ENCODE measurements at places on chromosomes 16 and 17.

- DNase-seq = no peak
Measured at GRCh38 chr17:45703806-45704205, 80.3 kb upstream of the CRHR1 start.

DNA sequence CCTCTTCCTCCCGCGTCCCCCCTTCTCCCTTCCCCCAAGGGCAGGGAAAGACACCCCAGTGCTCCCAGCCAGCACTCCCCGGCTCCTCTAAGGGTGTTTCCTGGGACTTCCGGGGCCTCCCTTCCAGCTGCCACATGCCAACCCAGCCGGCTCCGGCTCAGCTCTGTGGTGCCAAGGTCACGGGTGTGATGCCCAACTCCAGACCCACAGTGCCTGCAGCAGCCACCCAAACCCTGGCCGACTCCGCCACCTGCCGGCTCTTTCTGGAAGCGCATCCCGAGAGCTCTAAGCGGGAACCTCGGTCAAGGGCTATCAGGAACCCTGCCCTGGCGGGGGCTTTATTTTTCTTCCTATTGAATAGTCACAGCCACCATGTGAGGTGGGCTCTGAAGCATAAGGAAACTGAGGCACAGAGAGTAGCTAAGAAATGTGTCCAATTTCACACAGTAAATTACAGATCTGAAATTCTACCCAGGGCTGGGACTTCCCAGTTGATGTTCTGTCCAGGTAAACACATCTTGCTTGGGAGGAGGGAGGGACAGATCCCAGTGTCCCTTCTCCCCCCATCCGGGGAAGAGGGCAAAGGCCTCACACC is 3.3 kb upstream of the PPP1R1B start:
- DNase-seq = peak; percentile 61

GRCh38 chr16:85574672-85575475 is 38.2 kb upstream of the GSE1 start:
- DNase-seq = no peak

DNA sequence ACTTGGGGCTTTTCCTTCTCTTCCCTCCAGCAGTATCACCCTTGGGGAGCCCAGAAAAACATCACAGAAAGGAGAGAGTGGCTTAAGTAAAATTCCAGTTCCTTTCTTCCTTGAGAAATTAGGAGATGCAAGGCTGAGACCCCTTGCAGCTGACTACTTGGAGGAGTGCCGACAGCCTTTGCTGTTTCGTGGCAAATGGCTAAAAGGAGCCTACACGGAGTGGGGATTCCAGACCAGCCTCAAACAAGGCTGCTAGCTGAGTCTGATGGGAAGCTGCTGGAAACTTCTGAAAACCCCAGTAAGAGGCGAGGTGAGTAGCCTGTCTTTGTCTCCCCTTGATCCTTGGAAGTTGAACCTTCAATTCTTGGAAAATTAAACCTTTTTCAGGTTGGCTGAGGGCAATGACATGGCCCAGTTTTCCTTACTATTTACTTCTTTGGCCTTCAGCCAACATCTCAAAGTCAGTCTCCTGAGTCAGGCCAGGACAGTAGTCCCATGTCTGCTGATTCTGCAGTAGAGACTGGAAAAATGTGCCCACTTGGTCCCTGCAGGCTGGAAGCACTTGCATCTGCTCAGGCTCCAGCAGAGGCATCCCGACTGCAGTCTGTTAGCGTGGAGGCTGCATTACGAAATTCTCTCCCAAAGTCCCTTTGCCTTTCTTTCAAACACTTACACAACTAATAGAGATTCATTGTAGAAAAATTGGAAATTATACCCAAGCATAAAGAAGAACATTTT is 23.4 kb downstream of the SMIM36 start:
- DNase-seq = no peak

DNA sequence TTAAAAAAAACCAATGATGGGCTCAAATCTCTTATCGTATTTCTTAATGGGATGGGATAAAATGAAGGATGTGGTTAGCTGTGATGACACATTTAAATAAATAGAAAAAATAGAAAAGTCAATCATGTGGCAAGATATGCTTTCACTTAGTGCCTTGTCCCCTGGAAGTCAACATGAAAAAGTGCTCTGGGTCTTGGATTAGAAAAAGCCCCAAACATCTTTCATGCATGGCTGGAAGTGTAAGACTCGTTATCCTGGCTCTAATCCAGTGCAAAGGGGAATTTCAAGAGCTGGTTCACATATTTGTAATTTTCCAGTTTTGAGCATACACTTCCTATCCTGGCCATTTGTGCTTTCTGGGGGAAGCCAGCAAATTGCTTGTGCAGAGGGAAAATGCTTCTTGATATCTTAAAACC is 160.9 kb downstream of the MAP2K6 start:
- DNase-seq = no peak

GRCh38 chr17:50787106-50787505 is 19.8 kb upstream of the ANKRD40CL start:
- no peak for DNase-seq

DNA sequence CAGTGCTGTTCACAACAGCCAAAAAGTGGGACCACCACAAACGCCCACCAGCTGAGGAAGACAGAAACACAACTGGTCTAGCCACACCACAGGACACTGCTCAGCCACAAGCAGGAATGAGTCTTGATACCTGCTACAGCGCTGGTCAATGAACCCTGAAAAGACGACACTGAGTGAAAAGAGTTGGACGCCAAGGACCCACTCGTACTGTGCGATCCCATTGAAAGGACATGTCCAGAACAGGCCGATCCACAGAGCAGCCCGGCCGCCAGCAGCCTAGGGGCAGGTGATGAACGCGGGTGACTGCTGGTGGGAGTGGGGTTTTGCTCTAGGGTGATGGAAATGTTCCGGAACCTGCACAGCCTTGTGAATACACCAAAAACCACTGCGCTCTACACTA is 10.6 kb upstream of the SLC38A8 start:
- no peak for DNase-seq

DNA sequence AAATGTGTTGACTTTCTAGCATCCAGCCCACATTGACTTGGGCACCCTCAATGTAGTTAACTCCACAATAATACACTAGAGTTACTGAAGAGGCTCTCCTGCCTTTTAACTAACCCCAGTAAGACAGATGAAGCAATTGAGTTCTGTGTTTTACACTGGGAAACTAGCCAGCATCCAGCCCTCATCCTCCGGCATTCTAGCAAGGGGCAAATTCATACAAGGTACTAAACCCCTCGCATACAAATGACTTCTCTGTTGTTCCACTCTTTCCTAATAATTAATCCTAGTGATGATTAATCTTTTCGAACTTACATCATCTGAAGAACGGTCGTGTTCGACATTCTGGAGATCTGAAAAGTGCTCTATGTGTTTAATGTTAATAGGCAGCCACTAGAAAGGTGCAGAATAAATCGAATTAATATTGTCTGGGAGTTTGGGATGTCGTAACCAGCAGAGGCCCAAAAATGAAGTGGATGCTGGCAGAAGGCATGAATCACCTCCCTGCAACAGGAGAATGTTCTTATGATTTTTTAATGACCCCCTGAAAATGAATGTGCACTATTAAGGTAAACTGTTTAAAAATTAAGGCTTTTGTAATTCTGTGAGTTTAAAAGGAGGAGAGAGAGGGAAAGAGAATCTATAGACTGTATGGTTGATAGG is 249.4 kb downstream of the SNX29 start:
- DNase-seq = no peak

- DNase-seq = peak; percentile 58
Measured at GRCh38 chr16:16127469-16128116, 95.7 kb downstream of the ABCC6 start.

DNA sequence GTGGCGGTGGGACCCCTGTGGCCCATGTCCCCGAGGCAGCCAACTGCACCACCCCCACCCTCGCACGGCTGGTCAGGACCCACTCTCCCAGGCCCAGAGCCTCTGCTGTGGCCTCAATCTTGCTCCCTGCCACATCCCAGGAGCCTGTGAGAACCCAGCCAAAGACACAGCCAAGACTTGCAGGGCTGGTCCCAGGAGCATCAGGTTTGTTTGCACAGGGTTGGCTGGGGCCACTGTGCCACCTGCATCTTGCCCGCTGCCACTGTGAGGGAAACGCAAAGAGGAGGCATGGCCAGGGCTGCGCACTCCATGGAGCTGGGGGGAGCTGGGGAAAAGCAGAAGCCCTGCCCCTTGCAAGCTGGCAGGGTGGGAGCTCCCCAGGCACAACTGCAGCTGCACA is 92.5 kb downstream of the SSH2 start:
- no peak for DNase-seq

GRCh38 chr16:20322696-20323095 is 4.6 kb downstream of the GP2 start:
- no peak for DNase-seq

GRCh38 chr17:33183487-33184026 is 109.5 kb downstream of the ASIC2 start:
- peak; percentile 47 for DNase-seq

GRCh38 chr17:17125136-17126084 is 80.7 kb downstream of the PLD6 start:
- DNase-seq = peak; percentile 53

DNA sequence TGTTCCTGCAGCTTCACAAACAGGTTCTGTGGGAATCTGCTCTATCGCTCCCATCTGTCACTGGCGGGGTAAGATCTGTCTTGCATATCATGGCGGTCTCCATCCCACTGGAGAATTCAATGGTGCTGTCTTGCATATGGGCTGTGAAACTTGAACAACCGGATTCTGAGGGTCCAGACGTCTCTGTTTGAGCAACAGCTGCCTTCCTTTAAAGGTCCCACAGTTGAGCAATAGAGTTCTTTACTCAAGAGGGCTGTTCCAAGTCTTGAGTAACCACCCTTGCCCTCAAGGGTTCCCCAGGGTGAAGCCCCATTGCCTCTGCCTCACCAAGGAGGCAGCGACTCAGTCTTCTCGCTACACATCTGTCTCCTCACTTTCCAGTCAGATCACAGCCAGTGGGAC is 50.8 kb downstream of the ZFHX3 start:
- no peak for DNase-seq

DNA sequence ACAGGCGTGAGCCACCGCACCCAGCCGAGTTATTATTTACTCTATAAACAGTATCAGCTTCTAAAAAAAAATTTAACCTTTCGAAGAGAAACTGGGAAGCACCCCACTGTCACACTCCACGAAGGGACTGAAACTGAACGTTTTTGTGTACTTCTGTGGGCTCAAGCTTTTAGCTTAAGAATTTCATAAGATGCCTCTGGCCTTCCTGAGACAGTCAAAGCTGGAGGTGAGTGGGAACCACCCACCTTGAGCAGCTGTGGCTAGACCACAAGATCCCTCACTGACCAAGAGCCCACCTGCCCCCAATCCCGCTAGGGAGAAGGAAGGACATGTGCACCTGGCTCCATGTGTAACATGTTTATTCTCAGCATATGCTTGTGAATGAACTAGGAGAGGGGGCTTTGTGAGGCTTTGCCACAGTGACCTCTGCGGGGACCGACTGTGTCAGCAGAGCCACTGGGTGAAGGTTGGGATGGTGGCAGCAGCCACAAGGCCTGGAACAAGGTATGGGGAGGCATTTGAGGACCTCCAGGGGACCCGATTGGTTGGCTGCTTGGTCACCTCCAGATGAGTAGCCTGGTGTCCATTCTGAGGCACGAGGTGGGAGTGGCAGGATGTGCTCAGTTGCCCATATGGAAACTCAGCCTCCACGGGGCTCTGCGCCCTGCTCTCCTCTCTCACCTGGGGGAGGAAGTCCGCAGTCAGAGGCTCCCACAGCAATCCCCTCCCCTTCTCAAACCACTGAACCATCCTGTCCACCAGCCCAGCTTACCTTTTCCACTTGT is 4.8 kb downstream of the DPEP3 start:
- DNase-seq = no peak

DNA sequence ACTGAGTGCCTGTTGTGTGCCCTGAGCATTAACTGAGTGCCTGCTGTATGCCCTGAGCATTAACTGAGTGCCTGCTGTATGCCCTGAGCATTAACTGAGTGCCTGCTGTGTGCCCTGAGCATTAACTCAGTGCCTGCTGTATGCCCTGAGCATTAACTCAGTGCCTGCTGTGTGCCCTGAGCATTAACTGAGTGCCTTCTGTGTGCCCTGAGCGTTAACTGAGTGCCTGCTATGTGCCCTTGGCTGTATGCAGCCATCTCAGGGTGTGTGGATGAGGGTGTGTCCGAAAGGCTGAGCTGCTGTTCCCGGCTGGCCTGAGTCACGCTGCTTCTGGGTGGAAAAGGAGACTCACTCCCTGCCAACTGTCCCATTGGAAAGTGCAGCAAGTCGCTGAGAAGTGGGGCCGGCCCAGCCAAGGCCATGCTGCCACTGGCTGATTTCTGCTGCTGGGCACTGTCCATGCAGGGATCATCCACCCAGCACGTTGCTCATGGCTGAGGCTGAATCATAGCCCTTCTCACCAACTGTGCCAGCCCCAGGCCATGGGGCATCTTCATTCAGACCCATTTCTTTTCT is 113.8 kb downstream of the OR1D5 start:
- DNase-seq = no peak

DNA sequence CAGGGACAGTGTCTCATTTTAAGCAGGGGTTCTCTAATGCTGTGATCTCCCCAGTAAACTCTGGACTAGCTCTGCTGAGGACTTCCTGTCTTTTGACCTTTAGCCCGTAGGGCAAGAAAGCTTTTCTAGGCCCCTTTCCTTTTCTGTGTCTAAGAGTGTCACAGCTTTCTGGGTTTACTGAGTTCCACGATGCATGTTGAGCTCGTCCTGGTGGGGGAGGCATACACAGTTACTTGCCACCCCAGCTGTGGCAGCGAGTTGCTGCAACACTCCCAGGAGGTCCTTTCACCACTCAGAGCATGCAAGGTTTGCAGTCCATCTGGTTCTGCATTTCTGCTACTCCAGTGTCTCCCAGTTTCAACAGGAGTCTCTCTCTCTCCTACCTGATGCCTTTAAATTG is 23.7 kb downstream of the NOD2 start:
- DNase-seq = no peak

DNA sequence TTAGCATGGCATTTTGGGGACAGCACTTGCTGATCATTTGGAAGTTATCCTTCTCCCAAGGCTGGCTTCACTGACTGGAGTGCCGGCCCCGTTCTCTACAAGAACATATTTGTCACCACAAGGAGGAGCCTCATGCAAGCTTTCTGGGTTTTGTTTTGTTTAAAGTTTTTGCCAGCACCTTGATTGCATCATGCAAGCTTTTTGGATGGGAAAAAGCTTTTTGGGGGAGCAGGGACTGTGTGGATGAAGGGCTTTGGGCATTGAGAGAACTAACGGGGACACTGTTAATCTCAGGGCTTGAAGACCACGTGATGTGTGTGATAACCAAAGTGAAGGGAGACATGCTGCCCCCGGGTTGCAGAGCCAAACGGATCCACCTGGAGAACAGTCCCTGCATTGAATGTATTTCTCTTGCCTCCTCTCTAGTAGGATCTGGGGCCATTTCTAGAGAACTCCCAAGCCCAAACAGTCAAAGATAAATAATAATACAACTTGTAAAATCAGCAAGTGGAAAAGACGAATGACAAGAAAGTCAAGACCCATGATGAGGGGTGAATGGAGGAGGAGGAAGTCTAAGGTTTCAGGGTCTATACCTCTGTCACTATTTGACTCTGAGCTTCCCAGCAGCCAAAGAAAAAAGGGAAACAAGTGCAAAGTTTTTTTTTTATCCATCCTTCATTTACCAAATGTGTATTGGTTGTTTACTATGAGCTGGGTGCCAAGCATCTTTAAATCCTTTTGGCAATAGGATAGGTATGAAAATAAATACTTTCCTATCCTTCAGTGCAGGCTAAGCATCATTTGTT is 17.2 kb downstream of the TMEM114 start:
- peak; percentile 34 for DNase-seq
